ENCODE measurements at places on chromosomes 13 and 19. TPM values are rescaled to one million over a fixed set of nuclear protein-coding genes. Genes with fewer than 3 reads are reported as not detected.

The MBD3L3 gene
- total RNA-seq, result not detected

The CDX2 gene
- not detected for total RNA-seq

The S1PR5 gene
- not detected for total RNA-seq

The AMH gene
- total RNA-seq, result 1.0 TPM

The STK24 gene
- 105 TPM for total RNA-seq

The ARL11 gene
- total RNA-seq, result 0.13 TPM

Measured in esophagus muscularis mucosa (tissue), 4 donors.